Thoracic aorta (tissue), 2 donors: ENCODE measurements at places on chromosomes 5 and 9. TPM values are rescaled to one million over a fixed set of nuclear protein-coding genes. Genes with fewer than 3 reads are reported as not detected.

DNA sequence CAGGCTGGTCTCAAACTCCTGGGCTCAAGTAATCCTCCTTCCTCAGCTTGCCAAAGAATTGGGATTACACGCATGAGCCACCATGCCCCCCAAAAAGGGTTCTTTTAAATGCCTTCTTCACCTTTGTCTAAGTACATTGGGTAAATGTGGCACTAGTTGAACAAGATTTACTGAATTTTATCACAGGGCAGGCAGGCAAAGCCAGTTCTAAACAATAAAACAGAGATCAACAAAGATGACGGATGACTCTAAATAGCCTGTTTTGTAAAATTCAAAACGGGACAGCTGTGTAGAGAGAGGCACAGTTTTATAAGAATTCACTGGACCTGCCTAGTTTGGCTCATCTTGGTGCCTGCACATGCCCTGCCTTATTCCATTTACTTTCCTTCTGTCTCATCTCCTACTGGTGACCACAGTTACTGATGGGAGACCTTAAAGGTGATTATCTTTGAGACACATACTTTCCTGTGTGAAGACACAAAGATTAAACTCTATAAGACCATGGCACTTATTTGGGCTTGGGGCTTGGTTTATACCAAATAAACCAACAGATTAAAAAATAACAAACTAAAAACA is 149.6 kb upstream of the DMRT1 start:
- no peak for DNase-seq

- DNase-seq = no peak
Observed at GRCh38 chr9:114231273-114231672, 75.9 kb downstream of the COL27A1 start.

GRCh38 chr5:87899208-87899661 is 369.4 kb downstream of the TMEM161B start:
- DNase-seq = no peak

DNA sequence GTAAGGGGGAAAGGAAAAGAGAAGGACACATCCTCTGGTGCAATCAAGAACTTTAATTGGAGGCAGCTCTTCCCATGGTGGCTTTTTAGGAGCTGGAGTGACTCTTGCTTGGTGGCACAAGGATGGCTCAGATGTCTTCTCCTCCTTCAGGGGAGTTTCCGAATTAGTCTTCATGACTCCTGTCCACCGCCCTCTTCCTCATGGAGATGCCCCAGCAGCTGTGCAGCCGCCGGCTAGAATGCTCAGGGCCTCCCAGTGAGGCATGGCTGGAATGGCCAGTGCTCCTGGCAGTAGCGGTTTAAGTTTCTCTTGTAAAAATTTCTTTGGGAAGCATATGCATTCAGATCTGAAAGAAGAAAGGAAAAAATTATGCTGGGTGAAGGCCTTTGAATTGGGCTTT is 8.8 kb upstream of the TEX53 start:
- no peak for DNase-seq

GRCh38 chr5:107389130-107389774 is 281.5 kb downstream of the EFNA5 start:
- no peak for DNase-seq

- no peak for DNase-seq
Observed at GRCh38 chr5:171336521-171337209, 27.6 kb downstream of the TLX3 start.

DNA sequence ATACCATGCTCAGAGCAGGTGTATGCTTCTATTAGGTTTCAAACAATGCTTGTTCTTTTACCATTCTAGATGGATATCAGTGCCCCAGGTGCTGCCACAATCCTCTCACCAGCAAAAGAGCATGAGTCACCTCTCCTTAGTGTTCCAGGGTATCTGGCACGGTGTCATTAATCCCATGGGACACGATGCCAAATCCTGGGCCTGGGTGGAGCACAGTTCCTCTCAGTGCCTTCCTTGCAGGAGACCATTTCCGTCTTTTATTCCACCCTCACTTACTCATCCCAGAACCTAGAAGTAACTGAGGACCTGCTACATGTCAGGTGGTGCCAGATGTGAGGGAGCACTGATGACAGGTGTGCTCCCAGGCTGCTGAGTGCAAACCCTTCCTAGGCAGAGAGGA is 1.3 kb upstream of the OR13J1 start:
- DNase-seq = no peak

GRCh38 chr9:114394523-114395333 is 6.9 kb upstream of the AKNA start:
- DNase-seq = no peak

DNA sequence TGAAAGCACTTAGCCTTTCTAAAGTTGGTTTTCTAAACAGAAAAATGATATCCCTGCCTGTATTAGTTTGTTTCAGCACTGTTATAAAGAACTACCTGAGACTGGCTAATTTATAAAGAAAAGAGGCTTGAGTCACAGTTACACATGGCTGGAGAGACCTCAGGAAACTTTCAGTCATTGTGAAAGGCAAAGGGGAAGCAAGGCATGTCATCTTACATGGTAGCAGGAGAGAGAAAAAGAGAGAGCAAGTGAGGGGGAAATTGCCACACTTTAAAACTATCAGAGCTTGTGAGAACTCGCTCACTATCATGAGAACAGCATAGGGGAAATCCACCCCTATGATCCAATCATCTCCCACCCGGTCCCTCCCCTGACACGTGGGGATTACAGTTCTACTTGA is 64.9 kb downstream of the FAM170A start:
- DNase-seq = no peak

- no peak for DNase-seq
Observed at GRCh38 chr5:117681431-117682254, 1107.0 kb upstream of the SEMA6A start.

GRCh38 chr9:114246558-114246957 is 76.3 kb upstream of the ORM1 start:
- no peak for DNase-seq

GRCh38 chr9:113293285-113293878 is 9.8 kb downstream of the RNF183 start:
- DNase-seq = no peak

DNA sequence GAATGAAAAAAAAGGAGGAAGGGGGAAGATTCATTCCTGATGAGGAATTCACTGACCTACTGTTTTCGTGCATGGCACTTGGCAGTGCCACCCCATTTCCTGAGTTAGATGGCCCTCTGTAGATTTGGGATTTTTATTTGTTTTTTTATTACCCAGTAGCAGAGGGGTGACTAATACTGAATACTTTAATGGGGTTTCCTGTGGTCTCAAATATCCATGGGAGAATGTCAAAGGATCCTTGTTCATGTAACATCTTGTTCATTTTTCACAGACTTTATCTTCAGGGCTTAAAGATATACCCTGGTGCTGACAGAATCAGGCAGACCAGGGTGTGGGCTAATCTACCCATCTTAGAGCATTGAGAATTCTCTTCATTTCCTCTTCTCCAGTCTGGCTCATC is 93.0 kb downstream of the MAMDC2 start:
- no peak for DNase-seq

The PCDHA12 gene
- 0.68 TPM for total RNA-seq

The SLC36A2 gene
- not detected for total RNA-seq

The QSOX2 gene
- total RNA-seq = 7.2 TPM

The OSMR gene
- total RNA-seq = 190 TPM
